CD4-positive, alpha-beta T cell treated with Interleukin-4 for 1 hour (primary cell): ENCODE measurements at places on chromosomes 2 and 18.

GRCh38 chr2:233758141-233758540 lies 1.9 kb upstream of the UGT1A1 start:
- DNase-seq = no peak

DNA sequence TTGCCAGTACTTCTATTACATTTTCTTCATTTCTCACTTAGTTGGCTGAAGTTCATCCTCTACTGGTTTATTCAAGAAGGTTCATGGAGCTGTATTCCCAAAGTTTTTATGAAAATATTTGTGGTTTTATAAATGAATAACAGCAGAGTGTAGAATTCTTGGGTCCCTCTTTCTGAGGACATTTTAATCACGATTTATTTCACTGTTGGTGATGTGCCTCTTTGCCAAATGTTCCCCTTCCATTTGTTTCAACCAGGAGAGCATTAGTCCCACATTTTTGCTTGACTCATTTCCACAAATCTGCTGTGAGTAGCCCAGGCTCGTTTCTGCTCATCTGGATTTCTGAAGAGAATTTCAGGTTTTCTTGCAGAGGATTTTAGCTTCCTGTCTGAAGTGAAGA lies 20.8 kb downstream of the COPS7B start:
- DNase-seq = no peak

DNA sequence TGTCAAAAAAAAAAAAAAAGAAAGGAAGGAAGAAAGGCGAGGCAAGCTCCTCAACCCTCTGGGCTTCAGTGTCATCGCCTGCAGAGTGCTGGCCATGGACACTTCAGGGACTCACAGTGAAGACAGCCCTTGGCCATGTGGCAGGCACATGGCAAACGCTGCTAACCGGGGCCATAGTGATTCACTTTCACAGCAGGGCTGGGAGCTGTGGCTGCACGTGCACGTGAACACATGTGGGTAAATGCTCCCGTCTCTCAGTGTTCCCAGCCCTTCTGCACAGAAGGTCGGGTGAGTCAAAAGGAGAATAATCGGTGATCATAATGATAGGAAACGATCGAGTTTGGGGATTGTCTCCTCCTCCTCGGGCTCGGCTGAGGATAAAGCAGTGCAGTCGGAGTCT lies 46.1 kb upstream of the UBE2F start:
- DNase-seq = no peak

DNA sequence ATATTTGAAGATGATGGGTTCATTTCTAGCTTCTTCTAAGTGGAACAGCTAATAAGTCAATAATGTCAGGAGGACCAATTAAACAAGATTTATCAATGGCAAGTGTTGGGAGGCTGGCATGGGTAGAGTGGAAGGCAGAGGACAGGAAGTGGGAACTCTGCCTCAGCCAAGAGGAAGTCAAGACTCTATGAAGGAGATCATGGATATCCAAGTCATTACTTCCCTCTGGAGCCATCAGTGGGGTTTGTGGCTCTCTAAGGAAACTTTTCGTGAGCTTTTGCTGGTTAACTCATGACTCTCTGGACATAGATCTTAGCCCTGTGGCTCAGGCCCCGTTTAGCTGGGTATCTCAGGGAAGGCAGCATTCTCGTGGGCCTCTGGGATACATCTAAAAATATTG lies 410.4 kb upstream of the ID2 start:
- DNase-seq = no peak

- DNase-seq = peak; percentile 73
Observed at GRCh38 chr2:234494361-234495250, 2.3 kb downstream of the ARL4C start.

DNA sequence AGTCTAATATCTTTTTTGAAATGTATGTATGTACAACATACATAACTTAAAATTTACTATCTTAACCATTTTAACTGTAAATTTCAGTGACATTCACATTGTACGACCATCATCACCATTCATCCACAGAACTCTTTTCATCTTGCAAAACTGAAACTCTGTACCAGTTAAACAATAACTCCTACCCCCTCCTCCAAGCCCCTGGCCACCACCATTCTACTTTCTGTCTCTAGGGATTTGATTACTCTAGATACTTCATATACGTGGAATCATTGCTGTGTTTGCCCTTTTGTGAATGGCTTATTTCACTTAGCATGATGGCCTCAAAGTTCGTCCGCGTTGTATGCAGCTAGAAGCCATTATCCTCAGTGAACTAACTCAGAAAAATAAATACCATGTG lies 217.0 kb downstream of the METTL4 start:
- DNase-seq = no peak

DNA sequence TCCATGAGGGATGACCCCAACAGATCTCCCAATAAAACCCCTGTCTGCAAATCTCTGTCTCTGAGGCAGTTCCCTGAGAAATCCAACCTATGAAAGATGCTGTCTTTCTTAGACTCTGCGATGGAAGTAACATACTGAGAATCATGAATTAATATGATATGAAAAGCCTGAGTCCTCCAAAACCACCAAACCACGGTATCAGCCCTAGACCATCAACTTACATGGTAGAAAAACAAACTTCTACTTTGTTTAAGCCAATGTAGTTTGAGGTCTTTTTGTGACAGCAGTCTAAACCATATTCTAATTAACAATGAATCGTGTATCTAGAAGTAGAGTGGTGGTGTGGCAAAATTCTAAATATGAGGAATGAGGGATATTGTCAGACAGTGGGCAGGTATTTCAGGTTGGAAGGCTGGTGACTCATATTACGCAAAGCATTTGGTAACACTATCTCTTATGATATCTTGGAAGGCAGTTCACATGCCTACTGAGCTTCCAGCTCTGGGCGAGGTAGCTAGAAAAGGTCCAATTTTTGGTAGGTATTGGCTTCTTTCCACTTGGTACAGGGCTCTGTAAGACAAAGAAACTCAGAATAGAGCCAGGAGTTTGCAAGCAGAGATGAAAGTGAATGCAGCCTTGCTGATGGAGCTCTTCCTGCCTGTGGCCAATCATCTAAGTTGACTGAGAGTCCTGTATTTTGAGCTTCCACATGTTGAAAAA lies 215.8 kb downstream of the ZFP36L2 start:
- no peak for DNase-seq

- DNase-seq = no peak
Observed at GRCh38 chr2:195055996-195056395, 601.0 kb upstream of the SLC39A10 start.

DNA sequence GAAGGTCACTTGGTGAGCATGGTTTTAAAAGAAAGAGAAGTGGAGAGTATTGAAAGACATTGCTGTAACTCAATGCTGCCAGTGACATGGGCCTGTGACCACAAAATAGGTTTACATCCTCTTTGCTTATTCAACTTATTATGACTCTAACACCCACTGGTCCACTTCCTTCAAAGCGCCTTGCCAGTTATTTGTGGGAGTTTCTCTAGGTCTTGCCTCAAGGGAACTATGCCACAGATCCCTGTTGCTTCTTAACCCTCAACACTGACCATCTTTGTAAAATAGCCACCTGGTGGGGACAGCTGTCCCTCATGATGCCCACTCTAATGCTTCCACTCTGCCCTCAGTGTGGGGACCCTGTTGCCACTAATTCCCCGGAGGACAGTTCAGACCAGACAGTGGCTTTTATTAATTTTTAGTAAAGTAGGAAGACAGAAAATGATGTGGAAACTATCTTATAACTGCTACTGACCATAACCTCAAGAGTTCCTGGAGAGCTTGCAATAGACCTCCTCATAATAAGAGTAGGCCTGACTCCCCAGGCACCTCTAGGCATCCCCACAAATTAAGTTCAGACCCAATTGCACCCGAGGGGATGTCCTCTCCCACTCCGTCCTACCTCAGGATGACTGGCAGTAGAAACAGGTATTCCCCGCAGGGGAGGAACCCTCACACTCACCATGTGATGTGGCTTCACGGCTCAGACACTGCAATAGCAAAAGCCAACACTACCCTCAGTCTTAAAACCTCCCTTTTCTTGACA lies 31.3 kb upstream of the SLC25A52 start:
- no peak for DNase-seq

DNA sequence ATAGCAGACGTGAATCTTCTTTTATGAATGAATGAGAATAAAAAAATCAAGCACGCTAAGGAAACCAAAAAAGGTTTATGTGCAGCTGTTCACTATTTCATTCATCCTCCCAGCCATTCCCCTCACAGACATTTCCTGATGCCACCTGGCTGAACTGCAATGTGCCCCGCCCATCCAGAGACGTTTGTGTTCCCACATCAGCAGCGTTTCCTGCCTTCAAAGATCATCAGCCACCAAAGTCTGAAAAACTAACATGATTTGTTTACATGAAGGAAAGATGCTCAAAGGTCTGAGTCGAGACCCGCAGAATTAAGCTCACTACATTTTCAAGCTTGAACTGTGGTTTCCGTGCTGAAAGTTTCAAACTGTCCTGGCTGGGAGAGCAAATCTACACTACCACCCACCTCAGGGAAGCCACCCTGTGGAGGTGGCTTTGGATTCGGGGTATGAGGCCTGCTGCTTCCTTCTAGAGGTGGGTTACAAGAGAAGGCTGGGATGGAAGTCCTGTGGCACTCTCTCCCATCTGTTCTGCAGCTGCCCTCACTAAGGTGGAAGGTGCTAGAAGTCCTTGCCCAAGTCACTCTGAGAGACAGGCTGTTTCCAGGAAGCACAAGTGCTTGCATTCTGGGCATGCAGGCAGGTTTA lies 201.3 kb upstream of the OSR1 start:
- no peak for DNase-seq

GRCh38 chr2:26196683-26197418 lies 24.0 kb downstream of the GAREM2 start:
- DNase-seq = no peak

- no peak for DNase-seq
Observed at GRCh38 chr2:129605646-129606045, 373.8 kb upstream of the RAB6C start.

GRCh38 chr2:225464346-225465025 lies 65.0 kb downstream of the NYAP2 start:
- DNase-seq = no peak

- DNase-seq = no peak
Observed at GRCh38 chr2:69095305-69095704, 82.3 kb downstream of the ANTXR1 start.

- DNase-seq = no peak
Observed at GRCh38 chr2:195520671-195521155, 136.3 kb upstream of the SLC39A10 start.

- DNase-seq = peak; percentile 31
Observed at GRCh38 chr18:76875390-76876325, 53.3 kb downstream of the ZNF236 start.

DNA sequence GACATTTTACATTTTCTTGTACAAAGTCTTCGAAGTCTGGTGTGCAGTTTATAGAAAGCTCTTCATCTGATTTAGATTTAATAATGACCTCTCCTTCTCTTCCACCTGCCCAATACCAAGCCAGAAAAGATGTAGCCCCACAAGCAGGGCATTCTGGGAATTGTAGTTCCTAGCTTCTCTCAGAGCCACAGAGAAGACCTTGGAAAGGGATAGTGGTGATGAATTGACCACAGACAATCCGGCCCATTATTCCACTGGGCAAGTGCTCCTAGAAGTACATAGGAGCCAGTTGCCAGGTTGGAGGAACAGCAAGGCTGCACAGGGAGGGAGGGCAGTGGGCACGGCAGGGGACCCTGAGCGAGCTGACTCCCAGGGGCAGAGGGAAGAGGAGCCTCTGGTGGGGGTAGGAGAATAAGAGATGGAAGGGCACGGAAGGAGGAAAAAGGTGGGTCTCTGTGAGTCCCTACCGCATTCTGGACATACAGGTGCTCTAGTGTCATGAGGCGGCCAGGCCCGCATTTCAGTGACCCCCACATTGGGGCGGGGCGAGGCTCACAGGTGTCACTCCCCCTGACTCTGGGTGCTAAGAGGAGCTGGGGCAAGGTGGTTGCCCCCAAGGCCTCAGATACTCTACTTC lies 152.5 kb upstream of the HAAO start:
- DNase-seq = no peak

- no peak for DNase-seq
Observed at GRCh38 chr2:227164763-227165291, 403 bp downstream of the COL4A3 start.

DNA sequence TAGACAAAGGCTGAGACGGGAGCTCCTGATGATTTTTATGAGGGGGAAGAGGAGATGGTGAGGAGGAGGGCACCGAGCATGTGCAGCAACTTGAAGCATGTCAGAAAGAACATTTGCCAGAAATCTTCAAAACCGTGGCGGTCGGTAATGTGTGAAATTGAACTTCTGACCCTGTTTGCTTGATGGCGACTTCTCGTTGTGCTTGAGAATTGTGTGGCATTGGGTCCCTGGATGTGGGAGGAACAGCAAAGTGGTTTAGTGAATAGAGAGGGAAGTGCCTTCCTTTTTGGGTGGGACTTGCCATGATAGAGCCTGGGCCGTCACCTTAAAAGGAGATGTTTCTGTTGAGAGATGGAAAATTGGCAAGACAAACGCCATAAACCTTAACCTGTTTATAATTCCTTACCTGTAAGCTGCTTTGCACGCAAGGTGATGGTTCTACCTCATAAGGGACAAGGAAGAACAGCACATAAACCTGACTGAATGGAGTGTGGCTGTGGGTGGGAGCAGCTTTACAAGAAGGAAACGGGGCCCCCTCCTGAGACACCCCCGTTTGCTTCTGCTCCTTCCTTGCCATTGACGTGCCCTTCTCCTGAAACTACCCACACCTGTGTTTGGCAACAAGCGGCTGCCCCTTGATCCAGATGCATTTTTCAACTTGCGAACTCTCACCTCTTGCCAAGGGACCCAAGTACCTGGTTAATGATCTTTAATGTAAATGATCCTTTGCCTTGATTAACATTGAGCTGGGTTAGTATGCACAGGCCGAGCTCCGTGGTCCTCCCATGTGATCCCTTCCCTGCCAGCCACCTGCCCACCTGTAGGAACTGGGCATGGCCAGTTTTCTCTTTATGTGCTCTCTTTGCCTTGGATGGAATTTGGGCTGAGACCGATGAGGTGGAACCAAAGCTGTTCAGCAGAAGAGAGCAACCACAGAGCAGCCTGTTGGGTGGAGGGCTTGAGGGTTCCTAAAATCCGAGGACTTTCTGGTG lies 153.2 kb downstream of the NEDD4L start:
- no peak for DNase-seq

- DNase-seq = no peak
Observed at GRCh38 chr2:120826716-120827410, 91.2 kb downstream of the GLI2 start.

DNA sequence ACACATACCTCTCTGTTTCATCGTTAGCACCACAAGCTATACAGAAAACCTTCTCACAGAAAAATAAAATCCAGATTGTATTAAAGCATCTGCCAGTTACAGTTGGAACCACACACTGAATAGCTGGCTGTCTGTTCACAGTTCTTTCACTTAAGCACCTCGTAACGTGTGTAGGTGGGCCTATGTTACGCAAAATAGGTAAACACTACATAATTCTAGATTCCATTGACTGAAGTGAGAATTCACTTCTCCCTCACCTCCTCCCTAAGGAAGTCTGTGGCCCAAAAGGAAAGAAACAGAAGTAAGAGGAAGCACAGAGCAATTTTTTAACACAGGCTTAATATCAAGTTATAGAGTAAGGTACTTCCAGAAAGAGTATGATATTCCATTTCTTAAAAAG lies 24.9 kb downstream of the PELI1 start:
- DNase-seq = no peak
